ENCODE measurements at places on chromosomes 6 and 20. TPM values are rescaled to one million over a fixed set of nuclear protein-coding genes. Genes with fewer than 3 reads are reported as not detected.
A peak's percentile ranks its signal among the peaks of the same experiment; 100 is the strongest.

GRCh38 chr6:170034294-170034693, 256.6 kb downstream of the DLL1 start:
- no peaks in the 10 kb centered on the region for H3K27me3 ChIP-seq
- H3K4me3 ChIP-seq = no peak overlapping the region
- DNase-seq = no peak
- H3K27ac ChIP-seq = no peak overlapping the region
- H3K36me3 ChIP-seq = no peaks in the 10 kb centered on the region

GRCh38 chr6:113969888-113970804, 802 bp downstream of the HDAC2 start:
- H3K27ac ChIP-seq = peak overlapping the region; percentile 99
- H3K4me1 ChIP-seq = peaks cover 20% of the 10 kb centered on the region
- H3K4me3 ChIP-seq = peak overlapping the region; percentile 96
- H3K27me3 ChIP-seq = no peaks in the 10 kb centered on the region
- H3K36me3 ChIP-seq = no peaks in the 10 kb centered on the region

Gene BHLHE23
- not detected for total RNA-seq

- H3K4me1 ChIP-seq = peaks cover 5% of the 10 kb centered on the region
- H3K4me3 ChIP-seq = no peak overlapping the region
- H3K36me3 ChIP-seq = no peaks in the 10 kb centered on the region
These were observed 116.3 kb downstream of the OR2B2 start for GRCh38 chr6:27795697-27796494.

GRCh38 chr6:135990439-135990838, 138.9 kb downstream of the PDE7B start:
- H3K36me3 ChIP-seq = no peaks in the 10 kb centered on the region
- no peak for DNase-seq
- H3K4me3 ChIP-seq = no peak overlapping the region
- no peak overlapping the region for H3K27ac ChIP-seq
- H3K4me1 ChIP-seq = no peaks in the 10 kb centered on the region

GRCh38 chr20:36261389-36262105, 25.3 kb downstream of the AAR2 start:
- no peak overlapping the region for H3K27ac ChIP-seq
- no peaks in the 10 kb centered on the region for H3K4me1 ChIP-seq
- DNase-seq = no peak

GRCh38 chr20:62004614-62005013, 61.1 kb downstream of the TAF4 start:
- H3K4me3 ChIP-seq = no peak overlapping the region
- H3K36me3 ChIP-seq = peaks cover 45% of the 10 kb centered on the region
- no peaks in the 10 kb centered on the region for H3K4me1 ChIP-seq

DNA sequence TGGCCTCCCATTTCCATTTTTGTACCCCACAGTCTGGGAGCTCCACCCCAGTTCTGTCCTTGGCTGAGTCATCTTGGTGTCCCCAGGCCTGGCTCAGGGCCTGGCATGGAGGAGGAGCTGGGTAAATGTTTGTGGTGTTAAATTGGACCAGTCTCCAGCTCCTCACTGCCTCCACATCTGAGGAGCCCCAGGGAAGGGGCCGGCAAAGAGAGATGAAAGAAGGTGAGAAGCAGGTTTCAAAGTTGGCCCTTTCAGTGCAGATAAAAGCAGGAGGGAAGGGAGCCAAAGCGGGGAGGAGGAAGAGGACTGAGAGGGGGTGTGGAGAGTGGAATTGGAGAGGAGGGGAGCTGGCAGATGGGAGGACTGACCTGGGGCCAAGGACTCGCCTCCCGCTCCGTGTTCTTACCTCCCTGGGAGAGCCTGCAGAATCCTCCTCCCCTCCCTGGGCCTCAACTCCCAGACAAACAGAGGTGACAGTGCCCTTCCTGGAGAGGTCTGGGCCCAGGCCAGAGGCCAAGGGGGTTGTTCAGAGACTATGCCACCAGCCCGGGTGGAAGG, 89.0 kb downstream of the CD40 start:
- no peak overlapping the region for H3K27ac ChIP-seq
- no peaks in the 10 kb centered on the region for H3K4me1 ChIP-seq
- no peaks in the 10 kb centered on the region for H3K27me3 ChIP-seq
- H3K4me3 ChIP-seq = no peak overlapping the region
- no peaks in the 10 kb centered on the region for H3K36me3 ChIP-seq

GRCh38 chr6:5335020-5335419, 73.7 kb downstream of the FARS2 start:
- DNase-seq = no peak
- H3K27me3 ChIP-seq = no peaks in the 10 kb centered on the region
- H3K36me3 ChIP-seq = no peaks in the 10 kb centered on the region
- no peaks in the 10 kb centered on the region for H3K4me1 ChIP-seq

DNA sequence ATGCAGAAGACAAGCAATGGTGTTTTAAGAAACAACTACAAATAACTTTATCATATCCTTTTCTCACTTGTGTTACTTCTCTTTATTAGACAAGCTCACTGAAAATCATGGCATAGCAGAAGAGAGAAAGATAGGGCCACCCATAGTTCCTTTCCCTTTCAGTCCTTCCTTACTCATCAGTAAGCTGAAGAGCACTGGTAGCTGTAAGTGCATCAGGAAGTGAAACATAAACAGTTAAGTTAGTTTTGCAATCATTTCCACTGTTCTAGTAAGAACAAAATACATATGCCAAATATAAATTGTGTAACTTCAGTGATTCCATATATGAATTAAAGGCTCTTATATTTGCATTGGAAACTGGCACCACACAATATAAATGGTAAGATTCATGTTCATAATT, 220.1 kb downstream of the HACE1 start:
- no peaks in the 10 kb centered on the region for H3K27me3 ChIP-seq
- H3K36me3 ChIP-seq = no peaks in the 10 kb centered on the region
- H3K4me3 ChIP-seq = no peak overlapping the region
- H3K27ac ChIP-seq = no peak overlapping the region

- DNase-seq = no peak
- H3K4me3 ChIP-seq = no peak overlapping the region
- no peaks in the 10 kb centered on the region for H3K27me3 ChIP-seq
- H3K4me1 ChIP-seq = no peaks in the 10 kb centered on the region
- no peaks in the 10 kb centered on the region for H3K36me3 ChIP-seq
These were observed 132.3 kb upstream of the JARID2 start for GRCh38 chr6:15113587-15113986.

DNA sequence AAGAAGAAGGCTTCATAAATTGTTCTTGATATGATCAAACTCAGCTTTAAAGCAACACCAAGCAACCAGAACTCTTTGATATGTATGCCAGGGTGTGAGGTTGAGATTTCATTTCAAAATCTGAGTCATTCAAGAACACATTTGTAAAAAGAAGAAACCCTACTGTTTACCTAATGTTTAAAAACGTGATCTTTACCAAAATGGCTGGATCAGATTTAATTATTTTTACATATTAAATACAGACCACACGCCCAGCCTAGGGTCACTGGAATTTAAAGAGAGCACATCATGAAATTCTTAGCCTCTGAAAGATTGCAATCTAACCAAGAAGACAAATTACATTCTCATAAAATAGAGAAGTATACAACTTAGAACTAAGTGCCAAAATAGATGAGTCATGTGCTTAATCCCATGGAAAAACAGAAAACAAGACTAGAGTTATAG, 206.8 kb upstream of the SMLR1 start:
- no peak for DNase-seq
- no peaks in the 10 kb centered on the region for H3K4me1 ChIP-seq
- no peaks in the 10 kb centered on the region for H3K36me3 ChIP-seq
- no peak overlapping the region for H3K4me3 ChIP-seq

Gene ADTRP
- total RNA-seq = not detected

Gene SLC44A4
- total RNA-seq = not detected

Gene CGAS
- not detected for total RNA-seq

Gene DLK2
- total RNA-seq = 4.4 TPM

- peaks cover 25% of the 10 kb centered on the region for H3K4me1 ChIP-seq
- no peaks in the 10 kb centered on the region for H3K27me3 ChIP-seq
- H3K36me3 ChIP-seq = no peaks in the 10 kb centered on the region
- H3K4me3 ChIP-seq = no peak overlapping the region
These were observed 58.9 kb upstream of the LRRC1 start for GRCh38 chr6:53735896-53736295.

Gene HECA
- total RNA-seq = 12.7 TPM

Gene PPP1R3G
- 7.6 TPM for total RNA-seq

GRCh38 chr6:14630016-14630415, 512.4 kb downstream of the CD83 start:
- no peaks in the 10 kb centered on the region for H3K27me3 ChIP-seq
- no peak overlapping the region for H3K4me3 ChIP-seq
- H3K36me3 ChIP-seq = no peaks in the 10 kb centered on the region
- no peak overlapping the region for H3K27ac ChIP-seq
- peaks cover 8% of the 10 kb centered on the region for H3K4me1 ChIP-seq
- DNase-seq = no peak

GRCh38 chr20:40489886-40490285, 199.2 kb downstream of the MAFB start:
- no peak overlapping the region for H3K27ac ChIP-seq
- no peak for DNase-seq
- H3K4me1 ChIP-seq = no peaks in the 10 kb centered on the region

- peaks cover 5% of the 10 kb centered on the region for H3K4me1 ChIP-seq
- no peak for DNase-seq
- no peak overlapping the region for H3K27ac ChIP-seq
- no peaks in the 10 kb centered on the region for H3K27me3 ChIP-seq
- H3K4me3 ChIP-seq = no peak overlapping the region
These were observed 213.5 kb upstream of the SNX9 start for GRCh38 chr6:157609556-157609955.

Gene CPNE5
- 29.2 TPM for total RNA-seq

Gene SALL4
- 22.2 TPM for total RNA-seq

DNA sequence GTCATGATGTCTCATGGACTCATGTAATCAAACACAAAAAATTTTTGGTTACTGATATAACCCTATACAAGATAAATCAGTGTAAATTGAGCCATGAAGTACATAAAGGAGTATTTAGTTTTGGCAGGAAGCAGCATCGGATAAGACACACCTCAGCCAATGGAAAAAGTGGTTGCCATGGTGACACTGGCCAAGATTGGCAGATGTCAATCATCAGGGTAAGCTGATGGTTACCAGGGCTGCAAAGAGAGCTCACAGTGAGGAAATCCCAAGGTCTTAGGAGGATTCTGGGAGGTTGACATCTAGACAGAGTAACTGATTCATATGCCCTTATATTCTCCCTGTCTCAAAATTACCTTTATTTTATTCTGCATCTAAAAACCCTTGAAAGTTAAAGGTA, 203.8 kb upstream of the PCSK2 start:
- H3K36me3 ChIP-seq = no peaks in the 10 kb centered on the region
- no peak for DNase-seq
- H3K27ac ChIP-seq = no peak overlapping the region

Gene SYCP2L
- total RNA-seq = 6.9 TPM

DNA sequence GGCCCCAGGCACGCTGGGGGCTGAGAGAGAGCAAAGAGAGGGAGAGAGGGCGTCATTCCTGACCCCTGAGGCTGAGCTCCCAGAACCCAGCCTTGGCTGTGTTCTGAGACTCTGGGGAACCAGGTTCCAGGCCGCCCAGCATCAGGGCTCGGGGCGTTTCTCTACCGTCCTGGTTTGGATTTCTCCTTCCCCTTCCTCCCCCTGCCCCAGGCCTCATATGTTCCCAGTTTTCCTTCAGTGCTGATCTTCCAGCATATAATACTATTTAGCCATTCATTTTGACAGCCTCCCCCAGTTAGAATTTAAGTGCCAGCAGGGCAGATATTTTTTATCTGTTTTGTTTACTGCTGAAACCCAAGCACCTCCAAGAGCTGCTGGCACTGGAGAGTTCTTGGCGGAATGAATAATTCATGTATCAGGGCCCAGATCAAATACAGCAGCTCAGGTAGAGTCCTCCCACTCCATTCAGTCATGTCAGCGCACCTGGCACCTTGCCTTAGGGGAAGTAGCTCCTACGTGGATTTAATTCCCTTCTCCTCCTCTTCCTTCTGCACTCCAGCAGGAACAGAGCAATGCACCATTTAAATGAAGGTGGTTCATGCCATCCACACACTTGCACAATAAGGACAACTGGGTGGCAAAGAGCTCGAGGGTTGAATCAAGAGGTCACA, 23.4 kb upstream of the FRMD1 start:
- no peak overlapping the region for H3K27ac ChIP-seq
- DNase-seq = no peak
- H3K4me1 ChIP-seq = no peaks in the 10 kb centered on the region
- peaks cover 62% of the 10 kb centered on the region for H3K27me3 ChIP-seq
- no peak overlapping the region for H3K4me3 ChIP-seq
- no peaks in the 10 kb centered on the region for H3K36me3 ChIP-seq

GRCh38 chr6:83868639-83869038, 9.2 kb downstream of the CYB5R4 start:
- no peaks in the 10 kb centered on the region for H3K27me3 ChIP-seq
- no peak for DNase-seq
- no peak overlapping the region for H3K4me3 ChIP-seq
- H3K4me1 ChIP-seq = no peaks in the 10 kb centered on the region

Measured in cardiac muscle cell (in vitro differentiated cells and primary cell).